Endodermal cell (in vitro differentiated cells): ENCODE measurements at places on chromosomes 12 and 14.

DNA sequence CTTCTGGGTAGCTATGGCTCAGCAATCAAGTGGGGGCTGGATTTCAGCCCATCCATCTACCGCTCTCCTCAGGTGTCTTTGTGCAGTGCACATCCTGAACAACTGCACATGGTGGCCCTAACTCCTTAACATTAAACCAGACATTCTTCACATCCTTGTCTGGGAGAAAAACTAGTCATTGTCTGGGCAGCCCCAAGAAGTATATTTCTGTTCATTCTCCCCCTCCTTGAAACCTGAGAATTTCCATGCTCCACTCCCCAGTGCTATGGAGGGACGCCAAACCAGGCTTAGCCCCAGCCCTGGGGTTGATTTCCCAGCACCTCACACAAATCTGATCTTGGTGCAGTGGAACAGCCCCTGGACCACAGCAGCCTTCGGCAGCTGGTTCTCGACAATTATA lies 13.4 kb downstream of the MYL2 start:
- no peak for DNase-seq

DNA sequence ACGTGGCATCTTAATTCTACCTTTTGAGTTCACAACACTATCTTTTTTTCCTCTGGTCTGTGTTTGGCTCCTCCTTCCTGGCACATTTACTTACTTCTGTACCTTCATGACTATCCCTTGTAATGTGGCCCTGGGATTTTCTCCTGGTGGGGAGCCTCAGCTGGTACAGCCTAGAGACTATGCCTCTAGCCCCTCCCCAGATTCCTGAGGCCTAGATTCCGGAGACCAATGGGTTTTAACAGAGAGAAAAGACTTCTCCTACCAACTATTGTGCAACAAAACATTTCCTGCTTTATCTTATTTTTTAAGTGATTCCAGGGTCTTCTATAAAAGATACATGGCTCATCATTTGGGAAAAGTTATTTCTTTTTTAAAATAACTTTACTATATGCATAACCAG lies 216.2 kb upstream of the KRR1 start:
- peak; percentile 82 for DNase-seq

DNA sequence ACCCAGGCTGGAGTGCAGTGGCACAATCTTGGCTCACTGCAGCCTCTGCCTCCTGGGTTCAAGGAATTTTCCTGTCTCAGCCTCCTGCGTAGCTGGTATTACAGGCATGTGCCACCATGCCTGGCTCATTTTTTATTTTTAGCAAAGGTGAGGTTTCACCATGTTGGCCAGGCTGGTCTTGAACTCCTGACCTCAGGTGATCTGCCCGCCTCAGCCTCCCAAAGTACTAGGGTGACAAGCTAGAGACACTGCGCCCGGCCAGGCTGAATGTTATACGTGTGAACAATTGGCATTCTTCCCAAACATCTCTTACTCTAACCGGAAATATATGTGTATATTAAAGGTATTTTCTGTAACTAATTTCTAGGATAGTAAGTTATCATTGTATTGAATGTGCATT lies 13.2 kb upstream of the LIMA1 start:
- DNase-seq: no peak

DNA sequence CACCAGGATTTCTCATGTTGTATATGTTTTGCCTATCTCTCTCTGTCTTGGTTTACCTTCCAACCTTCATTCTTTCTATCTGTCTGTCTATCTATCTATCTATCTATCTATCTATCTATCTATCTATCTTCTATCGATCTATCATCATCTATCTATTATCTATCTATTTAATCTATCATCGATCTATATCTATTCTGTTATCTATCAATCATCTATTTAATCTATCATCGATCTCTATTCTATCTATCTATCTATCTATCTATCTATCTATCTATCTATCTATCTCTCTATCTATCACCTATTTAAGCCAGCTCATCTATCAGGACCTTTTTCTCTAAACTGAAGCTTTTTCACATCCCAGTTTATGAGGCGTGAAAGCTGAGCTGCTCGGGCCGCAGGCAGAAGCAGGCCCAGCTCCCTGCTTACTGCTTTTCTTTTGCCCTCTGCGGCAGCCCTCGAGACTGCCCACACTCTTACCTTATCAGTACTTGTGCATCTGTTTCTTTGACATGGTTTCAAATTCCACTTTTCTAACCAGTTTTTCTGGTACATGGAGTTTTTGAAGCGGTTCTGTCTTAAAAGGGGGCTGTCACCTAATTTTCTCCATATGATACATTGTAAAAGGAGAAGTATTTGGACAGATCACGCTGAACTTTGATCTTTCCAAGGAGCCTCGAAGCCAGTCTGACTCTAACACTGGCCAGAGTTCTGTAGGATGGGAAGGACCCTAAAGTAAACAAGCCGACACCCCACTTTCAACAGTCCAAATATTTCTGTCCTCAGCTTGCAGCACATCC lies 44.4 kb upstream of the GSG1 start:
- peak; percentile 51 for DNase-seq

GRCh38 chr14:55446127-55446736 lies 5.8 kb upstream of the TBPL2 start:
- DNase-seq: peak; percentile 90

- no peak for DNase-seq
Measured at GRCh38 chr14:98244162-98244948, 1027.6 kb downstream of the BCL11B start.

GRCh38 chr12:107369679-107370078 lies 276.3 kb upstream of the CRY1 start:
- DNase-seq: no peak

GRCh38 chr12:27572486-27573255 lies 48.7 kb downstream of the PPFIBP1 start:
- no peak for DNase-seq

GRCh38 chr12:64085154-64085553 lies 136.9 kb downstream of the KICS2 start:
- no peak for DNase-seq

- DNase-seq: peak; percentile 92
Measured at GRCh38 chr12:129163461-129163860, 310.2 kb downstream of the GLT1D1 start.
